ENCODE measurements at places on chromosomes 1 and 21. TPM values are rescaled to one million over a fixed set of nuclear protein-coding genes. Genes with fewer than 3 reads are reported as not detected.

The OPRD1 gene
- total RNA-seq, result not detected

- no peak for DNase-seq
Observed at GRCh38 chr21:36579898-36580297, 100.0 kb upstream of the CLDN14 start.

The SPAG17 gene
- not detected for total RNA-seq

DNA sequence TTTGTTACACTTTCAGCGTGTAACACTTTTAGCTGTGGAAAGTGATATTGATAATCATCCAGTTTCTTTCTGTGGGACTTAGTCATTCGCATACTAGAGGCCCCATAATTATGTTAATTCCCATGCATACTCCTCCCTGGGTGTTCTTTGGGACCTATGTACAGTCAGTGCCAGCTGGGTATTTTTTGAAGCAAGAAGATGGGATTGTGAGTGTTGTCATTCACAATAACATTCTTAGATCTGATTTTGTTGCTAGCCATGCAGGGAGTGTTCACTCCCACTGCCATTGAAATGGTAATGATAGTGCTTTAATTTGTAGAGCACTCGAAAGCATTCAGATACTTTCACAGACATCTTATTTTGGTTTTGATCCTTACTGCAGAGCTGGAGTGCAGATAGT lies 11.6 kb downstream of the SARS1 start:
- no peak for DNase-seq

GRCh38 chr1:36208978-36209703 lies 15.1 kb upstream of the THRAP3 start:
- DNase-seq, result no peak

GRCh38 chr21:44444286-44444931 lies 10.9 kb upstream of the LRRC3 start:
- no peak for DNase-seq

GRCh38 chr1:204207136-204207616 lies 6.6 kb downstream of the GOLT1A start:
- peak; percentile 78 for DNase-seq

GRCh38 chr21:40901691-40902090 lies 54.7 kb upstream of the DSCAM start:
- DNase-seq, result no peak

DNA sequence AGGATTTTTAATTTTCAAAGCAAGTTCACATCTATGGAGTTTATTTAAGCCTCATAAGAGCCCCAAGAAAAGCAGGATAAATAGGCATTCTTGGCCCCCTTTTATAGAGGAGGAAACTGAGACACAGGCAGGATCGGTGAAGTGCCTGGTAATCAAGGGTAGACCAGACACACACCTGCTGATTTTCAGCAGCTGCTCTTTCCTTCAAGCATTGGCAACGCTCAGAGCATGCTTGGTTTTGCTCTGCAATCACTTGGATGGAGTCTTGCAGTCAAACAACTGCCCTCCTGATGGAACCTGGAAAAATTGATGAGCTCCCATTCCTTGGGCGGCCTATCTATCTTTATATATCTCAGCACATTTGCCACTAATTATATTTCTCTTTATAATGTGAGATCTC lies 478.9 kb upstream of the CAMK1G start:
- no peak for DNase-seq

The ANKRD34A gene
- total RNA-seq, result 0.42 TPM

The CEP350 gene
- 45.5 TPM for total RNA-seq

- no peak for DNase-seq
Observed at GRCh38 chr1:47761201-47761930, 235.8 kb downstream of the TRABD2B start.

DNA sequence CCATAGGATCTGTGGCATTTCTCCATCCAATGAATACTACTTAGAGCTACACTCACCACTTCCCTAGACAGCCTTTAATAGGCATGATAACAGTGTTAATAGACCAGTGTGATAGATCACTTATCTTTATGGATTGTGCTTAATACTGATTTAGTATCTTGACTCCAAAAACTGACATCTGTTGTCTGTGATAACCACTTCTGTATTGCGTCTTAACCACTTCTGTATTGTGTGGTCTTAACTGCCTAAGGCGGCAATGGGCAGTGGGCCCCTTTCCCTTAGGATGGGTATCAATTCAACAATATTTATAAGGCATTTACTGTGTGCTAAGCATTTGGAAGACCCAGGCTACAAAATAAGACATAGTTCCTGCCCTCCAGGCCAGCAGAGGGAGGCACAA lies 32.0 kb upstream of the RCAN3 start:
- DNase-seq, result no peak

- no peak for DNase-seq
Observed at GRCh38 chr1:98781906-98782305, 120.4 kb downstream of the SNX7 start.

DNA sequence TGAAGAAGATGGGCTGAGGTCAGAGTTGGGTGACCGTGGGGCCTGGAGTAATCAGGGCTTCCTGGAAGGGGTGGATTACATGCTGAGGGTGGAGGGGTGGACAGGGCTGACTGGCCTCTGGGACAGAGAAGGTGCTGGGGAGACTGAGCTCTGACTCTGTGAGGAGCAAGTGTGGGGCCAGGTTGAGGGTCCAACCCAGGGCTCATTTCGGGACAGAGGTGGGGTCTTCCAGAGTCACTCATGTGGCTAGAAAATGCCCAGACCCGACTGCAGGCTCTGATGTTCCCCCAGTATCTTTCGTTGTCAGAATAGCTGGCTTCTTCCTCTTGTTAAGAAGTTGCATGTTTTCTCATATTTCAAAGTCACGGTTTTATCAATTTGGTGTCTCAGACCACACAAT lies 311.8 kb downstream of the PTPRU start:
- no peak for DNase-seq

GRCh38 chr1:89734442-89734841 lies 86.4 kb upstream of the LRRC8D start:
- no peak for DNase-seq

- no peak for DNase-seq
Observed at GRCh38 chr1:197850042-197850441, 52.4 kb upstream of the C1orf53 start.

DNA sequence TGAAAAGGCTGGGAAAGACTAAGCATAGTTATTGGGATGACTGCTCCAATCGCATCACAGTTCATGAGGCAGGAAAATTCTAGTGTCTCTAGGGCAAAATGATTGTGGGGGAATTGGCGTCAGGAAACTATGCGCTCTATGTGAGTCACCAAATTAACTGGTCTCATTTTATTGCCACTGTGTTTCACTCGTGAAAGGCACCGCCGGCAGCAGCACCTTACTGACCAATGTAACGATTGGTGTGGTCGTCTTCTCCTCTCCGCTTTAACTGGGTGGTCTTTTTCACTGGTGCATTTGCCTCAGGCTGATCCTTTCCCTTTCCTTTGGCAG lies 83.5 kb downstream of the SPAG17 start:
- no peak for DNase-seq

GRCh38 chr1:207644166-207644851 lies 624 bp upstream of the CR1L start:
- DNase-seq, result no peak

GRCh38 chr1:214164173-214164572 lies 116.8 kb upstream of the SMYD2 start:
- DNase-seq, result no peak
